ENCODE measurements at places on chromosomes 13 and 19.

DNA sequence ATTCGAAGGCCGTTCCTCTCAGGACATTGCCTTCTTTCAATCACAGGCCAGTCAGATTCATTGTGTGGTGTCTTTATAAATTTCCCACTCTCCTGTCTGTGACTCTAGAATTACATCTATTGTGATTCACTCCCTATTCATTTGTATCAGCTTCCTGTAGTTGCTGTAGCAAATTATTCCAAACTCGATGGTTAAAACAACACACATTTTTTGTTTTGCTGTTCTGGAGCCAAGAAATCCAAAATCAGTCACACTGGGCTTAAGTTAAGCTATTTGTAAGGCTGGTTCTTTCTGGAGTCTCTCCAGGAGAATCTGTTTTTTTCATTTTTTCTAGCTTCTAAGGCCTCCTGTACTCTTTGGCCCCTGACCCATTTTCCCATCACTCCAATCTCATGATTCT lies 1487.0 kb upstream of the SLC10A2 start:
- no peak for DNase-seq

DNA sequence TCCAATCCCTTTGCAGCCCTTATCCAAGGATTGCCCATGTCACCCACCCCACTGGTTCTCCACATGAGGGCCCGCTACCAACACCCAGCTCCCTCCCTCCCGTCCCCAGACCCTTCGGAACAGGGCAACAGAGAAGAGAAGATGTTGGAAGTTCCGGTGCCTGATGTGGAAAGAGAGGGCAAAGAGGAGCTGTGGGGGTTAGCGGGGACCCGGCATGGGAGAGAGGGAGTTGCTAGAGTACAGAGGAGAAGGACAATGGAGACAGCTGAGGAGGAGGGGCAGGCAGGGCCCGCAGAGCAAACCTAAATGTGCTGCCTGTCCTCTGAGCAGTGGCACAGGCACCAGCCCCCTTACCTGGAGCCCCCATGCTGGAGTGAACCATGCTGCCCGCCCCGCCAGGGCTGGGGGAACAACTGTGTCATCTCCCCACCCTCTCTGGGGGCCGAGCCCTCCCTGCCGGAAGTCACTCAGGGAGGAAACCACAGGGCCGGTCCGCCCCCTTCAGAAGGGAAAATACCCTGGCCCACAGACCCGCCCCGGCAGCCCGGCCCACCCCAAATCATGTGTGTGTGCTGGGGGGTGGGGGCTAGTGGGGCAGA lies at the start of gene POU2F2:
Gene POU2F2 (minus strand): TSS at position 417 of the 599 bp plus-strand sequence. CDS start 35 bp downstream, at position 382.
- no peak for DNase-seq

- DNase-seq, result no peak
Measured at GRCh38 chr19:55223291-55224037, 5.1 kb downstream of the TMEM86B start.

DNA sequence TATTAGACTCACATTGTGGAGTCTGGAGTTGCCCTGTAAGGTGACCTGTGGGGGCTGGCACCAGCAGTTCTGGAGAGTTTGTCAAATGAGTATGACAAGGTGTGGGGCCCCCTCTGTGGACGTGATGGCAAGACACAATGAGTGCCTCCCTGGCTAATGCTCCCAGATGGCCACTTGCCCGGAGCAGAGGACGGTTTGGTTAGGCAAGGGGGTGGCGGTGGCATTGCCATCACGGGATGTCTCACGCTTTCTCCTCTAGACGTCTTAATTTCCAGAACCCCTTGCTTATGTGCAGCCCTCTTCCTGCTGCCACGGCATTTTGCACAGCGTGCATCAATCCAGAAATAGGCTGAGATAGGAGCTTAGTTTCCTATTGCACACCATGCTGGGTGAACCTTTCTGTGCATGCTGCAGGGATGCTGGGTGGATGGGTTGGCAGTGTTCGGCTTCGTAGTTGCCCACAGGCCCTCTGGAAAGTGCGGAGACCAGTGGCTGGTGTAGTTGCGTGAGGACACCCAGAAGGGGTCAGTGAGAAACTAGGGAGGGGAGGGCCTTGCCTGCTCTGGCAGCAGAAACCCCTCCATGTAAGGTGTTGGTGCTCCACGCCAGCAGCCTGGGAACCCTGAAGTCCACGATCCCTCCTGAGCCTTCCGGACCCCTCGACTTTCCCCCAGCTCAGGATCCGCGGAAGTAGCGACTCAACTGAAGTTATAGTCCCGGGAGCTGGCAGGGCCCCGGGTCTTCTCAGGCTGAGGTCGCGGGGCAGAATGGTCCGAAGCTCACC lies 18.1 kb upstream of the LRP3 start:
- no peak for DNase-seq

DNA sequence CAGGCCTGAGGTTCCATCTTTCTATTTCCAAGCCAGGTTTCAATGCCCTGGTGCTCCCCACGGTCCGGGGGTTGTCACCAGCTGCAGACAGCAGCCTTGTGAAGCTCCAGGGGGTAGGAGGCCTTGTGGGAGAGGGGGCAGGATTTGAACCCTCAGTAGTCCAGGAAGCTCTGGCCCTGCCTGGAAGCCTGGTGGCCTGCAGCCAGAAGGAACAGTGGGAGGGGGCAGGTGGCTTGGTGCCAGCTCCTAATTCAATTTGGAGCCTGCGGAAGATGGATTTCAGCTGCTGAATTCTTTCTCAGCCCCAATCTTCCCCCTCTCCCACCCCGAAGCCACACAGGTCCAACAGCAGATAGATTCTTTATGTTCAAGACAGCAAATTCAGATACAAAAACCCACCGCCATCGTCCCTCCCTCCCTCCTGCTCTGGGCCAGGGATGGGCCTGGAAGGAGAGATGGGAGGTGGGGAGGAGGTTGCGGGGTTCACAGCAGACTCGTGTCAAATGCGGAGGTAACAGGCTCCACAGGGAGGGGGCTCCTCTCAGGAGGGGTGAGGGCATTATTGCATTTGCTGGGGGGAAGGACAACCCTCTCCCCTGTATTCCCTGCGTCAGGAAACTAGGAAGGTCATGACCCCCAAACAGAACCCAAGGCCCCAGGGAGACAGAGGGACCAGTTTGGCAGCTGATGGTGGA lies 2.4 kb upstream of the PTGER1 start:
- DNase-seq, result no peak

GRCh38 chr19:42285541-42285941 lies 16.4 kb upstream of the PRR19 start:
- no peak for DNase-seq

DNA sequence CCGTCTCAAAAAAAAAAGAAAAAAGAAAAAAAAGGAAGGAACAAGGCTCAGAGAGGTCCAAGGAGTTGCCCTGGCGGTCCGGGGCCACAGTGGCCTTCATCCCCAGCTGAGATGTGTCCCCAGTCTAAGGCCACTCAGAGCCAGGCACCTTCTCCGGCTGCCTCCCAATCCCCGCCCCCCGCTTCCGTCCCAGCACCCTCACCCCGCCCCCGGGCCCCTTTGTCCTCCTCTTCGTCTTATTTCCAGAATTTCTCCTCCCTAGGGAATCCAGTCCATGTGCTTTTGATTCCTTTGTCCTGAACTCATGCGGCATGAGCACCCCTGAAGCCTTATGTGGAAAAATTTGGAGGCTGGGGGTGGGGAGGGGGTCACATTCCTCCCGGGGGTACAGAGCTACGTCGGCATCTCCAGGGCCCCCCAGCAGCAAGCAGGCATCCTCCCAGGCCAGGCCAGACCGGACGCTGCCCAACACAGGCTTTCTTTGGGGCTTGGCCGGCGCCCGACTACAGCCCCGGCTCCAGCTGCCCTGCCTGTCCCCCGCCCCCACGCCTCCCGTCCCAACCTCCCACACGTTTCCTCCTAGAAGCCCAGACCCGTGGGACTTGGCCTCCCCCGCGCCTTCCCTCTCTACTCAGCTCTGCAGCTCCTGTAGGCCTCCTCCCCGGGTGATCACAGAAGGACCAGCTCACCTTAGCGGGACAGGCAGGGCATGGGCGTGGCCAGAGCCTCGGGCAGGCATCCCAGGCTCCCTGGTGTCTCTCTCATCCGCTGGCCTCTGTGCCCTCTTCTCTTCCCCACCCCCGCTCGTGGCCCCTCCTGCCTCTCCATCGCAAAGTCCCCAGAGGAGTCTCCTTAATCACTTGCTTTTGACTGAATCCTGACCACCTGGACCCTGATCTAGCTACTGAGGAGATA lies 17.8 kb upstream of the ADGRE5 start:
- no peak for DNase-seq

GRCh38 chr13:111241862-111242261 lies 78.6 kb upstream of the TEX29 start:
- DNase-seq, result no peak

DNA sequence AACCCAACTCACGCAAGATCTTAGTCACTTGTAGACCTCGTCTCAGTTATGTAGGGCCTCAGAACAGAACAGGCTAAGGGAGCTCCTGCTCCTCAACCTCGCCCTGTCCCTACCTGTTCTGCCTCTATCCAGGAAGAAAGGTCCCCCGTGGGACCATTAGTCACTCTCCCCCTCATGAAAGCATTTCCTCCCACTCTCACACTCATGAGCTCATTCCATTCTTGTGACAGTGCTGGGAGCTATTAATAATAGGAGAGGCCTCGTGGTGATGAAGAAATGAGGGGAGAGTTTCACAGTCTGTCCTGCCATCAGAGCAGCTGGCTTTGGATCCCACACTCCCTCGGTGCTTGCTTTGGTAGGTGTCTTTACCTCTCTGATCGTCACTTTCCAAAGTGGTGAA lies 10.2 kb downstream of the PPP2R1A start:
- no peak for DNase-seq

GRCh38 chr13:78323848-78324247 lies 279.5 kb downstream of the POU4F1 start:
- DNase-seq, result no peak

GRCh38 chr13:57748096-57748495 lies 116.6 kb downstream of the PCDH17 start:
- DNase-seq, result no peak

DNA sequence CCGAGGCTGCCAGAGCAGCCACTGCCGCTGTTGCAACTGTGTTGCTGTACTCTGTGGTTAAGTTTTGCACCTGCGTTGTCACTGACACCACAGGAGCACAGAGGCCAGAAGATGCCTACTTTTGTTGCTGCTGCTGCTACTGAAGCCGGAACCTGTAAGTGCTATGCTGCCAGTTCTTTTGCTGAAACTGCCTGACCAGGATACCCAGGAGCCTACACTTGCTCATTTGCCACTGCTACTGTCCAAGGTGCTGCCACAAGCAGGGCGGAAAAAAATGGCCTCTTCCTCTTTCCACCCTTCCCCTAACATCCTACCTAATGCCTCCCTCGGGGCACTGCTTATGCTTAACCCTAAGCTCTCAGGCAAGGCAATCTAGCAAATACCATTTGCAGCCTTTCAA lies 29.0 kb upstream of the NBEA start:
- DNase-seq, result peak; percentile 17

DNA sequence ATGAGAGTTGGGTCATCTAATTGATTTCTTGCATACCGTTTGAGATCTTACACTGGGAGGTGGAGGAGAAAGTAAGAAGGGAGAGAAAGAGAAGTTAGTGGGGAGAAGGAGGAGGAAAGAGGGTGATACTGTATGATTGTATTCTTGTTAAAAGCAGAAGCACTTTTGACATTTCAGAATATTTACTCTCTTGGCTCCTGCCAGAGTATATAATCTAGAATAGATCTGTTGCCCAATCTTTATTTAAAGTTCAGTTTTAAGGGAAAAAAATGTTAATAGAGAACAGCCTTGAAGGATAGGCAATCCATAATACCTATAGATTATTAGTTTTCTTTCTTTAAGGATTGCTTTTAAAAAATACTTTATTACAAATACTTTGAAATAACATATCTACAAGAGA lies 41.5 kb downstream of the PDS5B start:
- no peak for DNase-seq

GRCh38 chr13:22505489-22505888 lies 675.3 kb upstream of the SGCG start:
- no peak for DNase-seq

- DNase-seq, result no peak
Measured at GRCh38 chr19:7153022-7153421, 83.5 kb downstream of the ZNF557 start.

- DNase-seq, result no peak
Measured at GRCh38 chr19:4871711-4872110, 4.2 kb upstream of the PLIN3 start.

DNA sequence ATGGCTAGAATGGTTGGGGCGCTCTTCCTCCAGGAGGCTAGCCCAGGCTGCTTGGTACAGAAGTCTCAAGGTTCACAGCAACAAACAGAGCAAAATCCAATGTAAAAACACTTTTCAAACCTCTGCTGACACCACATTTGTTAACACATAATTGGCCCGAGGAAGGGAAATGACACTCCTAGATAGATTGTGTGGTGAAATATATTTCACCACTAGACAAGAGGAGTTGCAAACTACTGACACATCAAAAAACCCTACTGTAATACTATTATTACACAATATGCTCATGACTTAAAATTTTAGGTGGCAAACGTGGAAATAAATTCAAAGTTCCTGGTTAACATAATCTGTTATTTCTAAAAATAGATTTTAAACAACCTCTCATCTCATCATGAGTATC lies 643.6 kb downstream of the PCDH9 start:
- no peak for DNase-seq

GRCh38 chr13:64074971-64075474 lies 2659.4 kb upstream of the PCDH20 start:
- no peak for DNase-seq

GRCh38 chr19:35421362-35421761 lies 26.7 kb upstream of the FFAR2 start:
- no peak for DNase-seq

GRCh38 chr13:113080361-113080831 lies 25.2 kb upstream of the F7 start:
- DNase-seq, result no peak

GRCh38 chr19:29248332-29248844 lies 35.4 kb upstream of the UQCRFS1 start:
- DNase-seq, result no peak

DNA sequence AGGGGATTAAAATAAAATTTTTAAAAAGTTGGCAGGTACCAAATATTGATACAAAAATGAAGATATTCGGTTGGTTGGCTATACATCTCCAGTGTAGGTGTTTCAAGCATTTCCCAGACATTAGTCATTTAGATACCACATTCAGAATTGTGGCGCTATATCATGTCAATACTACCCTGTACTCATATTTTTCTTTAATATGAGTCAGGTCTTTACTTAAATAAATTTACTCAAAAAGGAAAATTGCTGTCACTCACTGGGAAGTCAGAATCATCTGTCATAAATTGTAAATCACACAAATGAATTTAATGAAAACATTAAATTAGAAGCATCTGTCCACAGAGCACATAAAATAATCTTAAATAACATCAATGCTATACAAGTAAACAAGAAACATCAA lies 134.2 kb downstream of the TSHZ3 start:
- no peak for DNase-seq

- no peak for DNase-seq
Measured at GRCh38 chr13:51697855-51698254, 106.1 kb downstream of the DHRS12 start.

- peak; percentile 100 for DNase-seq
Measured at GRCh38 chr19:50329146-50329925, at the start of gene KCNC3. Gene KCNC3 (minus strand): TSS chr19:50329377. CDS start chr19:50329082, 295 bp downstream.

DNA sequence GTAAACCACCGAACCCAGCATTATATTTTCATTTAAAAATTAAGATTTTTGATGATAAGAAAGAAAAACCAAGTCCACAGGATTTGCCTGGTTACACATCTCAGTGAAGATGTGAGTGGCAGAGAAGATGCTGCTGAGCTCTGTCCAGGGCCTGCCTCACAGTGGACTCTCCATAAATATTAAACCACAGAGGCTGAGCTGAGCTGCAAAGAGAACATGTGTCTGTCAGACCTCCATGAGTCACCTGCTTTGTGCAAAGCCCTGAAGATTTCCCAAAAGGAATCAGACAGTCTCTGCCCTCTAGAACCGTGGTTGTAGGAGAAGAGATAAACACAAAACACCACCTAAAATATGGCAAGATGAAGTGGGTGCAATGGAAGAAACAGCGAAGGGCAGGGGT lies 127.2 kb upstream of the TSC22D1 start:
- no peak for DNase-seq

GRCh38 chr13:20428666-20429644 lies 96.7 kb downstream of the CRYL1 start:
- no peak for DNase-seq

Data from NCI-H187 treated with DMSO at 0.1 percent for 48 hours (cell line).